Common myeloid progenitor, CD34-positive (primary cell): ENCODE measurements at places on chromosomes 2 and 18.

GRCh38 chr2:240503375-240503774 lies 54.4 kb downstream of the ANKMY1 start:
- H3K4me1 ChIP-seq: no peaks in the 10 kb centered on the region
- peaks cover 22% of the 10 kb centered on the region for H3K36me3 ChIP-seq
- no peak for DNase-seq
- H3K27me3 ChIP-seq: no peaks in the 10 kb centered on the region
- no peak overlapping the region for H3K27ac ChIP-seq
- no peak overlapping the region for H3K4me3 ChIP-seq

- H3K27ac ChIP-seq: no peak overlapping the region
- H3K27me3 ChIP-seq: no peaks in the 10 kb centered on the region
- H3K4me3 ChIP-seq: no peak overlapping the region
- H3K36me3 ChIP-seq: peaks cover 26% of the 10 kb centered on the region
- DNase-seq: no peak
These were observed 22.9 kb upstream of the SANBR start for GRCh38 chr2:61042807-61043206.

DNA sequence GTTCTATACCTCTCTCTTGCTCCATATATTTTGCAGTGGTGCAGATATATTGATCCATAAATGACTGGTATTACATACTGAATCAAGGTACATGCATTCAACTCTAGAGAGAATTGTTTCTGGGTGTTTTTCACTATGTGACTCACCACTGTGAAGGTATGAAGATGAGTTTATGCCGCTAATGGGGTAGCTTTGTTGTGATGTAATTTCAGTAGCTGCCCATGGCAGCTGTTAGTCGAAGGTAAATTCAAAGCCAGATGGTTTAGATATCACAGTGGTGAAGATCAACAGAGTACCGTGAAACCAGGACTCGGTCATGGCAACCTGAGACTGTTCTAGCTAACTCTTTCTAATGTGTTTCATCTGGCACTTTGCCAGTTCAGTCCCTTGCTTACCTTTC lies 50.4 kb downstream of the PKP4 start:
- DNase-seq: no peak
- no peak overlapping the region for H3K27ac ChIP-seq
- H3K27me3 ChIP-seq: no peaks in the 10 kb centered on the region
- no peaks in the 10 kb centered on the region for H3K4me1 ChIP-seq
- no peaks in the 10 kb centered on the region for H3K36me3 ChIP-seq
- no peak overlapping the region for H3K4me3 ChIP-seq

GRCh38 chr18:37435150-37435867 lies 130.3 kb downstream of the CELF4 start:
- DNase-seq: no peak
- peaks cover 24% of the 10 kb centered on the region for H3K4me1 ChIP-seq
- no peaks in the 10 kb centered on the region for H3K27me3 ChIP-seq
- H3K36me3 ChIP-seq: no peaks in the 10 kb centered on the region
- H3K4me3 ChIP-seq: no peak overlapping the region
- H3K27ac ChIP-seq: no peak overlapping the region

- peak overlapping the region; percentile 82 for H3K4me3 ChIP-seq
- no peaks in the 10 kb centered on the region for H3K27me3 ChIP-seq
- H3K4me1 ChIP-seq: peaks cover 29% of the 10 kb centered on the region
- H3K27ac ChIP-seq: no peak overlapping the region
- DNase-seq: peak; percentile 77
- no peaks in the 10 kb centered on the region for H3K36me3 ChIP-seq
These were observed 796 bp downstream of the SPIRE1 start for GRCh38 chr18:12656938-12657683.

- peaks cover 3% of the 10 kb centered on the region for H3K36me3 ChIP-seq
- H3K27ac ChIP-seq: no peak overlapping the region
- H3K27me3 ChIP-seq: no peaks in the 10 kb centered on the region
- DNase-seq: no peak
- peaks cover 33% of the 10 kb centered on the region for H3K4me1 ChIP-seq
These were observed 58.1 kb downstream of the INPP4A start for GRCh38 chr2:98502556-98503335.

DNA sequence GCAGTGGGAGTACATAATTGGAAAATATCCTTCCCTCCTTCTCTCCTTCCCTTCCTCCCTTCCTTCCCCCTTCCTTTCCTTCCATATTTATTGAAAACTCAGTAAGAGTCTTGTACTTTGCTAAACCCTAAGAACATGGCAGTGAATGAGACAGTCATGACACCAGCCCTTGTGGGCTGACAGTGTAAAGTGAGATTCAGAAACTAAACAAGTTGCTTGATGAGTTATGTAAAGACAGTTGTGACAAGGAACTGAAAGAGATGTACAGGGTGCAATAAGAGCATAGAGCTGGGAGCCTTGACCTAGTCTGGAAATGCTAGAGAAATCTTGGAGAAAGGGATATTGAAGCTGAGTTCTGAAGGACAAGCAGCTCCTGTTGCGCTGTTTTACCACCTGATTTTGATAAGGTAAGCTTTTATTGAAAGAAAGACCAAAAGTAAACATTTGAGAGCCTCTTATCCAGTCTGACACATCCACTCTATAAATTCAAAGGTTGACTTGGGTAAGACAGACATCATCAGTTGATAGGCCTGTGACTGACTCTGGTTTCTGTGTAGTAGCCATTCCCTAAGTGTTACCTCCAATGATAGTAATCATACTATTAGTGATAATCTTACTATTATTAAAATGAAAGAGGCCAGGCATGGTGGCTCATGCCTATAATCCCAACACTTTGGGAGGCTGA lies 66.5 kb upstream of the SKOR2 start:
- H3K36me3 ChIP-seq: no peaks in the 10 kb centered on the region
- no peaks in the 10 kb centered on the region for H3K4me1 ChIP-seq
- no peak overlapping the region for H3K4me3 ChIP-seq
- peaks cover 5% of the 10 kb centered on the region for H3K27me3 ChIP-seq
- DNase-seq: no peak

- H3K36me3 ChIP-seq: peaks cover 2% of the 10 kb centered on the region
- peak overlapping the region; percentile 64 for H3K27ac ChIP-seq
- H3K27me3 ChIP-seq: no peaks in the 10 kb centered on the region
These were observed 43.4 kb downstream of the PLEKHA3 start for GRCh38 chr2:178523596-178524134.

GRCh38 chr2:101132202-101132601 lies 19.0 kb downstream of the TBC1D8 start:
- no peaks in the 10 kb centered on the region for H3K36me3 ChIP-seq
- no peak overlapping the region for H3K4me3 ChIP-seq
- H3K27ac ChIP-seq: no peak overlapping the region
- no peaks in the 10 kb centered on the region for H3K4me1 ChIP-seq
- no peak for DNase-seq

DNA sequence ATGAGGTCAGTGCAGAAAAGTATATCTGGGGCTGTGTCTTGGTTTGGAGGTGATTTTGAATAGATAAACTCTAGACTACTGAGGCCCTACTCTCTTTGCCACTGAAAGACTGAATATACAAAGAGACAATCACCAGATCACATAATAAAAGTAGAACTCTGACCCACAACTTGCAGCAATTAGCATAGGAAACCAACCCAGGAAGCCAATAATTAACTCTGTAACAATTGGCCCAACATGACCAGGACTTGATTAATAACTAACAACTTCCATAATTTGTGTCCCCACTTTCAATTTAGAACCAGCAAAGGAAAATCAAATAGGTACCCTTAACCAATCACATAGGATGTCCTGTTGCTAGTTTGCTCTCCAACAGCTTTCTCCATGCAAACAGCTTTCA lies 1104.9 kb upstream of the CELF4 start:
- DNase-seq: no peak
- H3K4me3 ChIP-seq: no peak overlapping the region
- no peaks in the 10 kb centered on the region for H3K4me1 ChIP-seq
- H3K27ac ChIP-seq: no peak overlapping the region
